ENCODE measurements at places on chromosomes 5 and 9. TPM values are rescaled to one million over a fixed set of nuclear protein-coding genes. Genes with fewer than 3 reads are reported as not detected.

DNA sequence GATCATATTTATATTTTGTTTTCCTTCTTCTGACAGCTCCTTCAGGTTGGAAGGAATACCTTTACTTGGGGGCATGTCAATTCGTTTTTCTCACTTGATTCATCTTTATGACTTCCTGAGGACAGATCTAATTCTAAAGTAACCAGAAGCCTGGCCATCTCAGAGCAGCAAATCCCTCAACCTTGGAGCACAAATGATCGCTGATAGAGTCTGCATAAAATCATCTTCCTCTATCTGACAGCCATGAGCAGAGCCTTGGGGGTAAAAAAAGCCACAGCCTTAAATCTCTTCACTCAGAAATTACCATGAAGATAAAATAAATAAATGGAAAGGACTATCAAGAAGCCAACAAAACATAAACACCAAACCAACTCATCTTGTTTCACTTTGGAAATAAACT is 325.8 kb downstream of the PRR16 start:
- no peaks in the 10 kb centered on the region for H3K4me1 ChIP-seq
- no peaks in the 10 kb centered on the region for H3K36me3 ChIP-seq
- DNase-seq: no peak
- H3K27ac ChIP-seq: no peak overlapping the region
- no peaks in the 10 kb centered on the region for H3K27me3 ChIP-seq

- no peaks in the 10 kb centered on the region for H3K27me3 ChIP-seq
- no peak for DNase-seq
- H3K36me3 ChIP-seq: no peaks in the 10 kb centered on the region
- H3K27ac ChIP-seq: no peak overlapping the region
- H3K4me1 ChIP-seq: no peaks in the 10 kb centered on the region
Observed at GRCh38 chr9:77708064-77708815, 60.1 kb upstream of the GNA14 start.

INSL4 gene
- not detected for total RNA-seq

- no peak overlapping the region for H3K27ac ChIP-seq
- no peak for DNase-seq
Observed at GRCh38 chr5:41118177-41118576, 47.0 kb upstream of the MROH2B start.

GRCh38 chr5:36751886-36752285 is 124.7 kb upstream of the NIPBL start:
- no peaks in the 10 kb centered on the region for H3K36me3 ChIP-seq
- H3K27ac ChIP-seq: no peak overlapping the region
- H3K4me1 ChIP-seq: no peaks in the 10 kb centered on the region
- no peaks in the 10 kb centered on the region for H3K27me3 ChIP-seq
- no peak for DNase-seq

SNCAIP gene
- 1.2 TPM for total RNA-seq

ARHGEF39 gene
- total RNA-seq: 0.30 TPM

GRCh38 chr9:105341434-105342146 is 97.1 kb downstream of the SLC44A1 start:
- H3K4me1 ChIP-seq: peaks cover 4% of the 10 kb centered on the region
- H3K27ac ChIP-seq: no peak overlapping the region
- no peaks in the 10 kb centered on the region for H3K27me3 ChIP-seq
- DNase-seq: no peak
- peak overlapping the region; percentile 13 for H3K4me3 ChIP-seq

DNA sequence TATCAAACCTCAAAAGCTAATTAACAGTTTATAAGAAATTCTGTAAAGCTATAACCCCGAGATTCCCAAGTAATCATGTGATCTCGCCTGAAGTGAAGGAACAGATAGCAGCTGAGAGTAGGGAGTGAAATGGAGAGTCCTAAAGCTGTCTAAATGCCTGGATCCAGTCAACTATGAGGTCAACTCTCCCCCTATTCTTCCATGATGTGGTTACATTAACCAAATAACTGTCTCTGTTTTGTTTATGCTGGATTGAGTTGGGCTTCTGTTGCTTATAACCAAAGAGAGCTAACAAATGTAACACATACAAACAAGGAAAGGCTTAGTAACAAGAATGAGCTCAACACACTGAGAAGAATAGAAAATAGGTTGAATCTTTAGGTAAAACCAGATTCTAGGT is 41.6 kb downstream of the GKAP1 start:
- H3K27ac ChIP-seq: no peak overlapping the region
- no peak for DNase-seq
- no peaks in the 10 kb centered on the region for H3K4me1 ChIP-seq

DNA sequence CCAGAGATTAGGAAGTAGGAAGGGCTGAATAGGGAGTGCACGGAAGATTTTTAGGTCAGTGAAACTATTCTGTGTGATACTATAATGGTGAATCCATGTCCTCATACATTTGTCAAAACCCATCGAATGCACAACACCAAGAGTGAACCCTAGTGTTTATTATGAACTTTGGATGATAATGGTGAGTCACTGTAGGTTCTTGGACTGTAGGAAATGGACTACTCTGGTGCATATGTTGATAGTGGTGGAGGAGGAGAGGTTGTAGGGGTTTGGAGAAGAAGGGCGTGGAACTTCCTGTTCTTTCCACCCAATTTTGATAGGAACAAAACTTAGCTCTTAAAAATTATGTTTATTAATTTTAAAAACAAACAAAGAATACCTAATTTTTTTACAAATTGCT is 14.3 kb downstream of the CTSL start:
- H3K36me3 ChIP-seq: no peaks in the 10 kb centered on the region
- no peak for DNase-seq
- no peak overlapping the region for H3K27ac ChIP-seq
- H3K4me1 ChIP-seq: no peaks in the 10 kb centered on the region
- H3K4me3 ChIP-seq: no peak overlapping the region
- no peaks in the 10 kb centered on the region for H3K27me3 ChIP-seq

GRCh38 chr9:9719373-9720112 is 893.3 kb downstream of the PTPRD start:
- H3K36me3 ChIP-seq: no peaks in the 10 kb centered on the region
- no peak overlapping the region for H3K4me3 ChIP-seq
- no peaks in the 10 kb centered on the region for H3K4me1 ChIP-seq
- no peaks in the 10 kb centered on the region for H3K27me3 ChIP-seq
- no peak overlapping the region for H3K27ac ChIP-seq

DNA sequence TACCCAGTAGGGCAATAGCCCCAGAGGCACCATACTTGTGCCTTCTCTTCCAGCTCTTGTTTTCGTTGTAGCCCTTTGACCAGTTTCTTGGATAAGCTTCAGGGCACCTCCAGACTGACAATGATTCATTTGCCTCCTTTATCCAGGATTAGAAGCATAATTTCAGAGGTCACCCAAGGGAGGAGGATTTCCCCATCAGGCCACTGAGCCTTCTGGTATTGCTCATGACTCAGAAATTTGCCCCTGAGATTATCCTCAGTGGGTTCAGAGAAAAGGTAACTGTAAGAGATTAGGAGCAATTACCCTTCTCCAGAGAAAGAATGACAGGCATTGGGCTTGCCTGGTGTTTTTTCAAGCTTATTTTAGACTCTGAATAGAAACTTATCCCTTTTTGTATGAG is 147.9 kb downstream of the MSX2 start:
- H3K36me3 ChIP-seq: no peaks in the 10 kb centered on the region
- DNase-seq: no peak
- H3K4me1 ChIP-seq: no peaks in the 10 kb centered on the region
- no peaks in the 10 kb centered on the region for H3K27me3 ChIP-seq
- no peak overlapping the region for H3K4me3 ChIP-seq

PCDHGA4 gene
- 2.1 TPM for total RNA-seq

MARCOL gene
- total RNA-seq: not detected

POU4F3 gene
- 0.30 TPM for total RNA-seq

GRCh38 chr5:126335886-126336285 is 87.3 kb upstream of the GRAMD2B start:
- no peaks in the 10 kb centered on the region for H3K36me3 ChIP-seq
- no peak for DNase-seq
- no peak overlapping the region for H3K27ac ChIP-seq
- no peak overlapping the region for H3K4me3 ChIP-seq
- no peaks in the 10 kb centered on the region for H3K27me3 ChIP-seq
- no peaks in the 10 kb centered on the region for H3K4me1 ChIP-seq

GRCh38 chr5:102691434-102691833 is 63.7 kb upstream of the PAM start:
- H3K4me1 ChIP-seq: no peaks in the 10 kb centered on the region
- DNase-seq: no peak
- no peak overlapping the region for H3K27ac ChIP-seq
- H3K4me3 ChIP-seq: no peak overlapping the region

GRIN3A gene
- not detected for total RNA-seq

DNA sequence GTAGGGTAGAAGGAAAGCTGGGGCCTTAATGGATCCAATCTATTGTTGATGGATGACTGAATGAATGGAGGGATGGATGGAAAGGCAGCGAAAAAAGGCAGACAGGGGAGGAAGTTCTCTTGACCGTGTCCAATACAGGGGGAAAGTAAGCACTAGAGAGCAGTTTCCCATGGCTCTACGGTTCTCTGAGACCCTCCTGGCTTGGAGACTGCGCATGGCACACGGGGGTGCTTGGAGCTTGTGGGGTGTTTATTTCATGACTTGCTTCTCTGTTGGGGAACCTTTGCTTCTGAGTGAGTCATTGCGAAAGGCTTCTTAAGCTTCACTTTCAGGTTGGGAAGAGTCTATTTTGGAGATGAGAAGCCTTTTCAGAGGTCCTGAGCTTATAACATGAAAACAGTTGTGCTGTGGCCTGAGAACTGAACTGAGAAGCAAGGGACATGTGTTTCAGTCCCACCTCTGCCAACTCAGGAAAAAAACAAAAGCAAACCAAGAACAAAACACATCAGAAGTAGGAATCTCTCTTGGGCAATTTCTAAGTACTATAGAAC is 12.8 kb upstream of the TEX48 start:
- no peak overlapping the region for H3K4me3 ChIP-seq
- H3K27ac ChIP-seq: no peak overlapping the region
- no peaks in the 10 kb centered on the region for H3K36me3 ChIP-seq
- no peaks in the 10 kb centered on the region for H3K4me1 ChIP-seq
- H3K27me3 ChIP-seq: no peaks in the 10 kb centered on the region
- DNase-seq: no peak

DNA sequence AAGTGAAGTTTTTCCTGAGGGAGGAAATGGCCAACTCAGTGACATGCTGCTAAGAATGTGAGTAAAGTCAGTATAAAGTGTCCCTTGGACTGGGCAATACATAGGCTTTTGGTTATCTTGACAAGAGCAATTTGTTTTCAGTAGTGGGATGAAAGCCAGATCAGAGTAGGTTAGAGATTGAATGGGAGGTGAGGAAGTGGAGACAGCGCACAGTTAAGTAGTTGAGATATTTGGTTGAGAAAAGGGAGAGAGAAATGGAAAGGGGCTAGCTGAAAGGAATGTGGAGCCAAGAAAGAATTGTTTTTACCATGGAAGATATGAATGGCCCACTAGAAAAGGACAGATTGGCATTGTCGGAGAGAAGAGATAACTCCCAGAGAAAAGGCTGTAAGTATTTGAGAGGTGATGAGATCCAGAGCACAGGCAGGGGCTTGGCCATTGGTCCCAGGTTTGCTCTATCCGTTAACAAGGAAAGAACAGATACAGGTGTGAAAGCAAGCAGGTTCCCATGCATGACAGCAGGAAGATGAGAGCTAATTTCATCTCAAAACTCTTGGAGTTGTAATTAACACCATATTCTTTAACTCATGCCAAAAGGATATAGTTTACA is 392.0 kb downstream of the NR2F1-AS1 start:
- no peak overlapping the region for H3K4me3 ChIP-seq
- H3K36me3 ChIP-seq: no peaks in the 10 kb centered on the region
- H3K27ac ChIP-seq: no peak overlapping the region
- H3K4me1 ChIP-seq: no peaks in the 10 kb centered on the region
- no peak for DNase-seq

GTF2H2C gene
- 33.2 TPM for total RNA-seq

MTREX gene
- 54.7 TPM for total RNA-seq

GPR151 gene
- not detected for total RNA-seq

GAS1 gene
- 14.9 TPM for total RNA-seq

- H3K36me3 ChIP-seq: no peaks in the 10 kb centered on the region
- no peaks in the 10 kb centered on the region for H3K27me3 ChIP-seq
- no peak for DNase-seq
- H3K4me3 ChIP-seq: no peak overlapping the region
Observed at GRCh38 chr5:150131978-150132694, 23.5 kb downstream of the PDGFRB start.

DNA sequence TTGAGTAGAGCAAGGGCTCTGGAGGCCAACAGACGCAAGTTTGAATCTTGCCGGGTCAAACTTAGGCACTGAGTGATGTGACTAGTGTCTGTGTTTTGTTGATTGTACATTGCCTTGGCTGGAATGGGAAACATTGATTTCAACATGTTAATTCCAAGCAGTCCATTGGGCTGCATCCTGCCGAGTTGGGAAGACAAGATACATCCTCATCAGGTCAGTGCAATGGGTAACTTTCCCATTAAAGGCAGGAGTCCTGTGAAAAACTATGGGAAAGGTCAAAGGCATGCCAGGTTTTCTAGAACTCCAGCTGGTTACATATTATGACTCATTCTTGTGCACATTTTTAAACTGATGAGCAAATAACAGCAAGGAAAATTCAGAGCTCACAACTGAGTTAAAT is 126.5 kb upstream of the ABCA1 start:
- H3K4me3 ChIP-seq: no peak overlapping the region
- H3K27me3 ChIP-seq: no peaks in the 10 kb centered on the region
- no peak overlapping the region for H3K27ac ChIP-seq
- H3K4me1 ChIP-seq: no peaks in the 10 kb centered on the region

DNA sequence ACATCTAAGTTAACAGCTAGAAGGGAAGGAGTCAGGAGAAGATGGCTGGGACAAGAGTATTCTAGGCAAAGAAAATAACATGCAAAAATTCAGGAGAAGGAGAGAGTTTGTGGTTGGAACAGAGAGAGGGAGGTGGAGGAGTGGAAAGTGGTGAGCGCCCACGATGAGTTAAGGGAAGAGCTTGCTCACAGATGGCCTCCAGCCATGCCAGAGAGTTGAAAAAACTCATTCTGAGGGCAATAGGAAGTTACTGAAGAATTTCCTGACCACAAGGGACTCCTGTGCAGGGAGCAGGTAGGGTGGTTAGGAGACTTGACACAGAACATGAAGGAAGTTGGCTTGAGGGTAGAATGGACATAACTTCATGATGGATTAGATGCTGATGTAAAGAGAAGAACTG is 159.7 kb downstream of the DOCK2 start:
- H3K27ac ChIP-seq: no peak overlapping the region
- H3K36me3 ChIP-seq: no peaks in the 10 kb centered on the region
- no peaks in the 10 kb centered on the region for H3K4me1 ChIP-seq

GRCh38 chr5:113723021-113723420 is 209.5 kb downstream of the YTHDC2 start:
- no peak for DNase-seq
- H3K27me3 ChIP-seq: no peaks in the 10 kb centered on the region
- no peaks in the 10 kb centered on the region for H3K36me3 ChIP-seq
- H3K4me3 ChIP-seq: no peak overlapping the region

GRCh38 chr9:114497236-114497635 is 8.0 kb downstream of the WHRN start:
- H3K4me3 ChIP-seq: no peak overlapping the region
- no peaks in the 10 kb centered on the region for H3K27me3 ChIP-seq
- DNase-seq: no peak
- no peaks in the 10 kb centered on the region for H3K36me3 ChIP-seq
- H3K27ac ChIP-seq: no peak overlapping the region

- peaks cover 5% of the 10 kb centered on the region for H3K4me1 ChIP-seq
- no peak for DNase-seq
Observed at GRCh38 chr5:122163121-122164069, 34.0 kb downstream of the ZNF474 start.

GRCh38 chr9:69357030-69357775 is 32.2 kb downstream of the ENTREP1 start:
- no peak overlapping the region for H3K4me3 ChIP-seq
- no peaks in the 10 kb centered on the region for H3K4me1 ChIP-seq
- peak overlapping the region; percentile 11 for H3K27ac ChIP-seq
- H3K27me3 ChIP-seq: no peaks in the 10 kb centered on the region
- H3K36me3 ChIP-seq: no peaks in the 10 kb centered on the region

CTXN3 gene
- total RNA-seq: not detected
